Esophagus mucosa (tissue), 1 donor: ENCODE measurements at places on chromosomes 6 and 20.

- no peak for ATAC-seq
These were observed 16.6 kb downstream of the VSTM2L start for GRCh38 chr20:37919389-37920040.

DNA sequence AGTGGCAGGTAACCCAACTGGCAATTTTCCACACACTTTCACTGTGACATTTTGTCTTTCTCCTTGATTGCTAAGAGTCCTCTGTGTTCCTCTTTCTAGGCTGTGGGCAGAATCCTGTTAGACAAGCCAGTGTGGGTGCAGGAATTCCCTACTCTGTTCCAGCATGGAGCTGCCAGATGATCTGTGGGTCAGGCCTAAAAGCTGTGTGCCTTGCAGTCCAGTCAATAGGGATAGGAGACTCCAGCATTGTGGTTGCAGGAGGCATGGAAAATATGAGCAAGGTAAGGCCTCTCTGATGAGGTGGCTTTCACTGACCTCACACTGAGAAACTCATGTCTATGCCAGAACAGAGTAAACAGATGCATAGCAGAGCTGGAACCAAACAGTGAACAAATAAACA lies 5.1 kb downstream of the ACAT2 start:
- ATAC-seq = no peak

GRCh38 chr20:11426948-11427347 lies 490.7 kb upstream of the BTBD3 start:
- ATAC-seq = no peak

DNA sequence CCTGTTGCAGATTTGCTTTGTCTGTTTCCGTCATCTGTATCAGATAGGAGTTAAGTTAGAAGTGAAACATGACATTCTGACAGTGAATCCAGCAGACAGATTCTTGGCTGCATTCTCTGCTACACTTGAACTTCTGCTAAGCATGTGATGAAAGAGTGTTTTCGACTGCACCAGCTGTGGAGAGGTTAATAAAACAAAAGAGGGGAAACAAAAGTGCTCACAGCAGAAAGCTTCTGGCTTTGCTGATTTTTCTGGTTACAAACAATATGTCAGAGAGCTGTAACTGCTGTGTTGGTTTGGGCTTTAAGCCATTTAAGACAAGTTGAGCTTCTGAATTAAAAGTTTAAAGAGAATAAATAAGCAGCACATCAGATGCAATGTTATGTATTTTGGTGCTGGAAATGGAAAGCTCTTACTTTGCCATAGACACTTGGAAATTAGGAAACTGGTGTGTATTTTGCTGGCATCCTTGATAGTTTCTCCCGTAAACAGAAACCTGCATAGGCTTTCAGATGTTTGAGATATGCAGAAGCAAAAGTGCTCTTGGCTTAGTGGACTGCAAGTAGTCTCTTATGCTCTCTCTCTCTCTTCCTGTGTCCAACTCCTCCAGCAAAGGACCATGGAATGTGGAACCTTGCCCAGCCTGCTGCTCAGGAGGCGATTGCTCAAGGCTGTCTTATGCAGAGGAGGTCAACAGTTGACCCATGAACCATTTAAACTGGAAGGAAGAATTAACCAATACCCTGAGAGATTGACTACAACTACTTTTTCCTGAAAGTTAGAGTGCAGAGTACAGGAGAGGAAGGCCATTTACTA lies 104.9 kb downstream of the RPS12 start:
- ATAC-seq = no peak

- no peak for ATAC-seq
These were observed 114.2 kb upstream of the JARID2 start for GRCh38 chr6:15131651-15132061.

DNA sequence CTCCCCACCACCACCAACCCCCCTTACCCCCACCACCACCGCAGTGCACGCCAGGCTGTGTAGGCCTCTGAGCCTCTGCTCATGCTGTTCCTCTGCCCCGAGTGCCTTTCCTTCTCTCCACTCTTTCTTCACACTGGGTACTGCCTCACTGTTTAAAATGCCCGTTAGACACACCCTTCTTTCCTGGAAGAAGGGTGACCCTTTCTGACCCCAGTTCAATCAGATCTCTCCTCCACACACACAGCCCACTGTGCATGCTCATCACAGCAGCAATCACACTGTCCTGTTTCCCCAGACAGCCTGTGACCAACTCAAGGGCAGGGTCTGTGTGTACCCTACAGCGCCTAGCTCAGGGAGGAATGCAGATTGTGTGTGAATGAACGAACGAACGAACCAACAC lies 10.0 kb downstream of the TMEM74B start:
- ATAC-seq = no peak

- no peak for ATAC-seq
These were observed 124.9 kb downstream of the TIAM2 start for GRCh38 chr6:155120034-155120433.

- ATAC-seq = peak; percentile 29
These were observed 25.7 kb upstream of the IGF2R start for GRCh38 chr6:159943101-159943632.

DNA sequence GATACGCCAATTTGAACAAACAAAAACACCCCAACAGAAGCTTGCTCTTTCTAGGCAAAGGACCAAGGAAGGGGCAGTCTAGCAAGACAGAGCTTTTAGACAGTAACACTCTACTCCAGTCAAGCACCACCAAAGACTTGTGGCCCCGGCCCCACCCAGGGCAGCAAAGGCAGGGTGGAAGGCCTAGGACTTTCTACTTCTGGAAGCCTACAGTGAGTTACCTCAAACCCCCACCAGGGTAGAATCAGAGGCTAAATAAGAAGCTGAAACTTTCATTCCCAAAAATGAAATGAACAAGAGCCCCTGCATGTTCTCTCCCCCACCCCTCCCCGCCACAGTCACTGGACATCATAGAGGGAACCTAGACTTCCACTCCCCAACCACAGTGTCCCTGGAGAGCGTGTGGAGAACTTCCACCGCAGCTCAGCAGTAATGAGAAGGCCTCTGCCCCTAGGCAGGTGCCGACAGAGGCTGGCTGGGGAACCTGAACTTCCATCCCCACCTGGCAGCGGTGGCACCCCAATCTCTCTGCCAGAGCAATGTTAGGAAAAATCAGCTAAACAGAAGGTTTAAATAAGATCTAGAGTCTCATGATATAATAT lies 40.0 kb downstream of the KATNA1 start:
- no peak for ATAC-seq

DNA sequence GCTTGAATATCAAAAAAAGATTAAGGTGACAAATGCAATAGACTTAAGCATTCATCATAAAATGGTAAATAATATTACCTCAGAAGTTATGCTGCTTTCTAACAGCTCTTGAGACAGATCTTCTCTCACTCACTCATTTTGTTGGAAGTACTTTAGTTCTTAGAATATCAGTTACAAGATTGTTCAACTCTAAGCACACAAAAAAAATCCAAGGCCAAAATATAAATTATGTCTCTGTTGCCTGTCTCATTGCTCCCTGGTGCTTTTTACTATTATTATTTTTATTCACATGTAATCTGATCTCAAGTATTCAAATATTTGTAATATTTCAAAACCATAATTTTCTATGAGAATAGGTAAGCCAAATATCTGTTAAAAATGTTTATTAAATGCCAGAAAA lies 259.4 kb upstream of the HSF2 start:
- ATAC-seq = no peak

DNA sequence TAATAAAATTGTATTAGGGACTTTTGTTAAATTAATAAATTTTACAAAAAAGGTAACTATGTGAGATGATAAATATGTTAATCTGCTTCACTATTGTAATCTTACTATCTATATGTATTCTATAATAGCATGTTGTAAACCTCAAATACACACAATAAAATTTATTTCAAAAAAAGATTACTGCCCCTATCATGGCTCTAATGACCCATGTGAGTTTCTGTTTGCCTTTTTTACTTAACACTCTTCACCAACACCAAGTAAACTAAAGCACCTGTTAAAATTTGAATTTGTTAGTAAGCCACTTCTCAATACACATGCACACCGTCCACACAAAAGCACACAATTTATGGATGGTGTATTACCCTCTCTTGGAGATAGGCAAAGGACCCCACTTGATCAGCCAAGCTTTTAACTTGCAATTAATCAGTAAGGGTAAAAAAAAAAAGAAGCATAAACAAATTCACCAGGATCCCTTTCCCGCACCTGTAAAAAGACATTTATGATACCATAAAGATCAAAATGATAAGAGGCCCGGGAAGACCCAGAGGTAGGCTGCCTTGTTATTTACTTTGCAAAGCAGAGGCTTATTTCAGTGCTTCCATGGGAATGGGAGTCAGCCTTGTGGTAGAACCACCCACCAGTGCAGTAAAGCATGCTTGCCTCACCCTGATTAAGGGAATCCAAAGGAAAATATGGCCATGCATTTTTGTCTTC lies 28.6 kb upstream of the PKHD1 start:
- ATAC-seq = no peak

DNA sequence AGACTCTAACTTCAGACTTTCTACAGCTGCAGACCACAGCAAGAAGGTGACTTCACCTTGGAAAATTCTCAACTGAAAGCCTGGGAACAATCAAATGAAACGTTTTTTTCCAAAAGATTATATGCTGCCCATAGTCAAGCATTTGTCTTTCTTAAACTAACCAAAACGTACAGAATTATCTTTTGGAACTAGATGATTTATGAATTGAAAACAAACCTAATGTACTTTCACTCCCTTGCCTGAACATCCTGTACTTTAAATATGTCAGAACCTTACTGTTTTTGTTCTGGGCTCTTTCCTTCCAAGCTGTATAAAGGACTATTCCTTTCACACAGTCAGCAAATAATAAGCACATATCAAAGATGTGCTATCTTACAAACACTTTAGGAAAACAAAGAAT lies 62.4 kb upstream of the TNFAIP3 start:
- ATAC-seq = no peak

- no peak for ATAC-seq
These were observed 52.8 kb downstream of the YTHDF1 start for GRCh38 chr20:63163171-63163570.

DNA sequence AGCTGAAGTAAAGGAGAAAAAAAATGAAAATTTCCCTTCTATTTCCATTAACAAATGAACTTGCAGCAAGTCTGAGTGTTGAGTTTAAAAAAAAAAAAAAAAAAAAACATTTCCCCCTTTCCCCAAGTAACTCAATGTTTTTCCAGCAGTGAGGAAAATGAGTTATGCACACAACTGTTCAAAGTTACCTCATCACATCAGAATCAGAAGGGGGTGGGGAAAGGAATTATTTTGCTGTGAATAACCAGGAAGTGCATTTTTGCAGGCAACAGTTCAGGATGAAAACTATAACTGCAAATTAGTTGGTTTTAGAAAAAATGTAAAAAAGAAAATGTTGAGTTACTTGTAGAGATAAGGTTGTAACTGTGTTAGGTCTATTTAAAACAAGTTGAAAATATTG lies 568.9 kb upstream of the CITED2 start:
- ATAC-seq = no peak

DNA sequence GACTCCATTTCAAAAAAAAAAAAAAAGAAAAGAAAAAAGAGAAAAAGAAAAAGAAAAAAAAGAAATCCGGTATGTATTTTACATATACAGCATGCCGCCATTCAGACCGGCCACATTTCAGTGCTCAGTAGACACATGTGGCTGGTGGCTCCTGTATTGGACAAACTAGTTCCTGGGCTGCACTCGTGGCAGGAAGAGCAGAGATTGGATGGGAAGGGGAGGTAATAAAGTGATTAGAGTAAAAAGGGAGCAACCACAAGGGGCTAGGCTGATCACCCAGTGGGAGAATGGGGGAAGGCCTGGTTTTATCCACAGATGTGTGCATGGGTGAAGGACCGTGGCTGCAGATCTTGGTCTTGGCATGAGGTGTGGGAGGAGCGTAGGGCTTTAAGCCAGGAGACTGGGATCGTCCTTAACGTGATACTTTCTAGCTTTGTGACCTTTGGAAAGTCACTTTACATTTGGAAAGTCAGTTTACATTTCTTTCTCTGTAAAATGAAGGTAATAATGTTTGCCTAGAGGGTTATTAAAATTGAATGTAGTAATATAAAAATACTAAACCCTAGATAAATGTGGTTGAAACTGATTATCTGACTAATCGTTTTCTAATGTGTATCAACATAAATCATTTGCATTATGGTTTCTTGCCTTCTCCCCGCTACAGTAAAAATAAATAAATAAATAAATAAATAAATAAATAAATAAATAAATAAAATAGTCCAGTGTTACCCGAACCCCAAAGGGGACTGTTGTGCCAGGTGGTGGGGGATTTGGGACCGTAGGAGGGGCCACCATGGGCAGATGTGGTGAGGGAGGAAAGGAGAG lies 869 bp upstream of the TRIM15 start:
- no peak for ATAC-seq

DNA sequence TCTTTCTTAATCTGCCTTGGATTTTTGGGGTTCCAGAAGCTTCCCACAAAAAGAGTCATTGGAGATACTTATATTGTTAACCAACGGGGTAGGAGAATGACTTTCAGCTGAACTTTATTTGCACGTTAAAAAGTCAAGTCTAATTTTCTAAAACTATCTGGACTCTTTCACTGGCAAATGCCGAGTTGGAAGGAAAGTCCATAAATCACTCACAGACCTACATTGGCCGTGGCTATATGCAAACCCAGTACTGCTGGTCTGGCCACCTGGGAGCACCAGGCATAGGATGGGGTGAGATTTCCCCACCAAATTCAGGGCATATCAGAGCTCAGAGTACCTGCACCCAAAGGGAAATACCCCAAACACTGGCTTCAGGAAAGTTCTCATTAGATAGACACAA lies 71.3 kb upstream of the SALL4 start:
- ATAC-seq = no peak

DNA sequence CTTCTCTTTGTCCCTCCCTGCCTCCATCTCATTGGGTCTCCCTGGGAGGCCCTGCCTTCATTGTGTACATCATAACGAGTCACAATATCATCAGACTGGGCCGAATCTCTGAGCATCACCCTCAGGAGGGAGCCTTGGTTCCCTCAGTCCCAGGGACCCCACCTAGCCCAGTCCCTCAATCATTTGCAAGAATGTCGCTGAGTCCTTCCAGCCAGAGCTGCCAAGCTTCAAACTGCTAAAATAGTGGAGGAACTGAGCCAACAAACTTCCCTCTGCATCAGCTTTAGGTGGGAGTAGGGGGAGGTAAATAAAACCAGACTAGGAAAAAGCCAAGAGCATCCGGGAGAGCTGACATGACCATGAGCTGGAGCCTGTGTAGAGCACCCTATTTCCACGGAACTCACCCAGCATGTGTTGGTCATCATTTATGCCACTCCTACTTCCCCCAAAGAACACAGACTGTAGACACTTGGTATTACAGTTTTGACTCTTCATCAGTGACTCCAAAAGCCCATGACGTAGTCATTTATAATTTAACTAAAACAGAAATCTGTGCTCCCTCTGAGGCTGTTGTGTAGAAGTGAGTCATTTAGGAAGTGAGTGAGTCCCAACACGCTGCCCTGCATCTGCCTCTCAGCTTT lies 28.8 kb upstream of the IL17A start:
- peak; percentile 32 for ATAC-seq
